Skin of body (tissue), 3 donors: ENCODE measurements at places on chromosomes 16 and 17. TPM values are rescaled to one million over a fixed set of nuclear protein-coding genes. Genes with fewer than 3 reads are reported as not detected.

The BICDL2 gene
- 10.9 TPM for total RNA-seq

The AATK gene
- 2.8 TPM for total RNA-seq

The GTF3C1 gene
- total RNA-seq: 69.0 TPM

The FBXO39 gene
- total RNA-seq: 0.30 TPM
